ENCODE measurements at places on chromosomes 13 and 19.

DNA sequence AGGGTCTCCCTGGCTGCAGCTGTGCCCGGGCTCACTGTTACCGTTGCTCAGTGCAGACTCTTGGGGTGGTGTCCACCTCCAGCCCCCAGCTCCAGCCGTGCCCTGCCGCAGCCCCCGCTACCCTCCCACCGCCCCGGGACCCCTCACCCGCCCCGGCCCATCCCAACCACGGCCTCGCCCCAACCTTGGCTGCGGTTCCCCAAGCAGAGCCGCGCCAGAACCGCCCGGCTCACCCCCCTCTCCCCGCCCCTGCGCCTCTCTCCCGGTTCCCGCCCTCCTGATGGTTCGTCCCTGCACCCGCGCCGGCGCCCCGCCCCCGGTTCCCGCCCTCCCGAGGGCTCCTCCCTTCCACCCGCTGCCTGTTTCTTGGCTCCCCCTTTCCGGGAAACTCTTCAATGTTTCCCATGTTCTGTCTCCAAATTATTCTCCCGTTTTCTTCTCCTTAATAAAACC is 40.3 kb downstream of the ANKRD10 start:
- peak; percentile 93 for DNase-seq

DNA sequence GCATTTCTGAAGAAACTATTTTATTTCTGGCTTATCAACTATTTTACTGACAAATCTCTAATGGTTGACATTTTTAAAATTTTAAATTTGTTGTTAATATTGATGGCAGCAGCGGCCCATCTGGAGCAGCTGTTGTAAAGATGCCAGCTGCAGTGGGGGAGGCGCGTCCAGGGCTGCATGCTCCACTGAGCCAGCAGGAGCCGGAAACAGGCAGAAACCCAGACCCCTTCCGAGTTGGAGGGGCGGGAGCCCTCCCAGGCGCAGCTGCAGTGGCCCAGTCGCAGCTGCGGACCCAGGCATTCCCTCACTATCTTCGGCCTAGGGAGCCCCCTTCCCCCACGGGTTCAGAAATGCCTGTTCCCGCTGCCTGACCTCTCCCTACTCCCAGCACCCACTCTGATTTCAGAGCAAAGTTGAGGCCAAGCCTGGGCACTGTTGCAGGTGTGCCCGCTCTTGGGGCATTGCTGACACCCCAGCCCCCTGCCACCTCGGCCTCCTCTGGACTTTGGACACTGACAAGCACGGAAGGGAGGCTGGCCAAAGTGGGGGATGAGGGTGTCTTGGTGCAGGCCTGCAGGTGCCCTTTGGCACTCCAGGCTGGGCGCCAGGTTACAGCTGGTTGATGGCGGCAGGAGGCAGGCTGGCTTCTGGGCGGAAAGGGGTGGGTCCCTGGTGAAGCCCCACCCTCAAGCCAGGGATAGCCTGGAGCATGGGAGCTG is 69.2 kb downstream of the PIBF1 start:
- DNase-seq: no peak

DNA sequence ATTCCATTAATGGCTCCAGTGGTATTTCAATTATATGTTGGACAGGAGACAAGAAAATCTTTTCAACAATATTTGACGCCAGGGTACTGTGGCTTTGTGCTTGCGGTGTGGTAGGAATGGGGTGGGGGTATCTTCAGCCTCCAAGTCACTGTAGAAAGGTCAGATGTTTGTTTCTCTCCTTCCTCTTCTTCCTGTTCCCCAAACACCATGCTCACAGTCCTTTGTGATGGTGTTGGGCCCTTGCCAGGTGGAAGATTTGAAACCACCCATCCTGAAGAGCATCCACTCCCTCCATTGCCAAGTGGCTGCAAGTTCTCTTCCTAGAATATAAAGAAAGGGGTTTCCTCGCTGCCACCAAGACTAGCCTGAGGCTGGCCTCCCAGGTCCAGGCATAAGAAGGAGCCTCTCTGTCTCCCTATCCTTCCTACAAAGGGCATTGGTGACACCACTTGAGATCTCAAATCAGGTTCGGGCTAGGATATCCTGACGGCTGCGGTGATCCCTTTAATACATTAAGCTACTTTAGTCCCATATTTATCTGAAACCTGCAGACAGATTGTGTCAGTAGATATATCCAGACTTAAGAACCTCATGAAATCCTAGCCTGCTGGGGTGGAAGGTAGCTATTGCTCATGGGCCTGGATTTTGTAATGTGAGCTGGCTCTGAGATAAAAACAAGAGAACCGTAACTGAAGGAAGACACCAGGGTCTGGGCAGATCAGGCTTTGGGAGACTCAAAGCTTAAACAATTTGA is 64.3 kb upstream of the SIAH3 start:
- DNase-seq: no peak

DNA sequence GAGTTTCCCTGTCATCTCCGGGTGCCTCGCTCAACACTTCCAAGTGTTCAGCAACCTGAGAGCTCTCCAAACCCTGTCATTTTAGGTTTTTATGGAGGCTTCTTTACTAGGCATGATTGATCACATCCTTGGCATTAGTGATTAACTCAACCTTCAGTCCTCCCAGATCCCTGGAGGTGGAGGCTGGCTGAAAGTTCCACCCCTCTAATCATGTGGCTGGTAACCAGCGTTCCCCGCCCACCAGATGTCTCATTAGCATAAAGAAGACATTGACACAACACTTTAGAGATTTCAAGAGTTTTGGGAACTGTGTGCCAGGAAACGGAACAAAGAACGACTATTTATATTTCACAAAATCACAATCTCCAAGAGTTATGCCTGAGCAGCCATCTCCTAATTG is 71.1 kb upstream of the RGCC start:
- no peak for DNase-seq

DNA sequence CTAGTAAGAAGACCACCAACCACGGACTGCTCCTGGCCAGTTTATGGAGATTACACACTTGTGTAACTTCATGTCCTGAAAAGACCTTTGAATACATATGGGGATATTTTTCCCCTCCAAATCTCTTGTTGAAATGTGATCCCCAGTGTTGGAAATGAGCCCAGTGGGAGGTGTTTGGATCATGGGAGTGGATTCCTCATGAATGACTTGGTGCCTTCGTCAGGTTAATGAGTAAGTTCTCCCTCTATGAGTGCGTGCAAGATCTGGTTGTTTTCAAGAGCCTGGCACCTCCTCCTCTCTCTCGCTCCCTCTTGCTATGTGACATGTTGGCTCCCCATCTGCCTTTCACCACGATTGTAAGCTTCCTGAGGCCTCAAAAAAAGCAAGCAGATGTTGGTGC is 769.0 kb upstream of the SLITRK1 start:
- no peak for DNase-seq

DNA sequence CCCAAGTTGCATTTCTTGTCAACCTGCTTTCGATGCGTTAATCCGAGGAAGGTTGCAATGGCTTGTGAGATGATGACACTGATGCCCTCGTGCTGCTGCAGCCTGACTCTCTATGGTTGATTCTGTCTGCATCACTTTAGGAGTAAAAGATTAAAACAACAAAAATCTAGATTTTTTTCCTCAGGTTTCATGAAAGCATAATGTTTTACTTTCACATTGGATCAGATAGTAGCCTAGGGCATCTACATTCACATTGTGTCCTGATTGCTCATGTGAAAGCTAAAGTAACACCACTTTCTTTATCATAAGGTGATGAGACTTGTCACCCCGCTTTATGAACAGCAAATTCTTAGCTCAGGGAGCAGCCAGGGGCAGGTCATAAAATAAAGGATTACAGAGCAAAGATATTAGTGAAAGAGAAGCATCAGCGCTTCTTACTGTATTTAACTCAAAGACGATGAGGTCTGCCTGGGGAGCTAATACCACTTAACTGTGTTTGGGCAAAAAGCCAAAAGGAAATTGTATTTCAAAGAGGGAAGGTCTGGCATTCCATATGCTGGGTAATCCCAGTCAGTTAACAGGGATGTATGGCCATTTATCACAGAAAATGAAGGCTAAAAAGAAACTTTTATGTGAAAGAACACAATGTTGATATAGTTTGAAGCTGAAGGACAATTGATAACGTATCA is 270.5 kb downstream of the GPC6 start:
- no peak for DNase-seq

- DNase-seq: no peak
Measured at GRCh38 chr19:38276942-38277517, 12.7 kb downstream of the SPINT2 start.

Measured in right hindlimb (tissue), 1 donor.